AML-193 (cell line): ENCODE measurements at places on chromosomes 3 and 15.

DNA sequence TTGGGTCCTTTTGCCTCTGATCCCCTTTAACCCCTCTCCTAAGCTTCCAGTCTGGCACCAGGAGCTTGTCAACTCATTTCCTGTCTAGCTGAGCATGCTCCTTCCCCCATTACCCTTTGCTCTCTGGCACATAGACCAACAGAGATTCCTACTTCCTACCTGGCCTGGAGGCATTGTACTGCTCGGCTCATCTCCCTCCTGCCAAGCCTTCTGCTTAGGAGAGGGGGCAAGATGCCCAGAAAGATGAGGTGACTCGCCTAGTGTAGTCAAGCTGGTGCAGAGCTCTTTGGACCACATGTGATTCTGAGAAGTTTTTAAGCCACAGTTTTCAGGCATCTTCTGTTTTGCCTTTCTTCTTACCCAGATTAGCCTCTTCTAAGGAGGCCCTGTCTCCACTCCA lies 95.4 kb downstream of the ZNF621 start:
- DNase-seq = no peak

DNA sequence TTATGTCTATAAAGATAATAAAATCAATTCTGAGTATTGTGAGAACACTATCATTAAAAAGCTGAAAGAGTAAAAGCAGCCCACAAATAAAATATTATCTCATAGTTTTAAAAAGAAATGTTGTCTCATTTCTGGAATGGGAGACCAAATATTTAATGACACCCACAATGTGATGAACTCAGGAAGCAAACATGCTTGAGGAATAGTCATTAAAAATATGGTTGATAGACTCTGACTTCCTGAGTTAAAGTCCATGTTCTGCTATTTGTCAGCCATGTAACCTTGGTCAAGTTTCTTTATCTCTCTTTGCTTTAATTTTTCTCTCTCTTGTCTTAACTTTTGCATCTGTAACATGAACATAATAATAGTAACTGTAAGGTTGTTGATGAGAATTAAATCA lies 35.5 kb upstream of the CHMP2B start:
- DNase-seq = no peak

DNA sequence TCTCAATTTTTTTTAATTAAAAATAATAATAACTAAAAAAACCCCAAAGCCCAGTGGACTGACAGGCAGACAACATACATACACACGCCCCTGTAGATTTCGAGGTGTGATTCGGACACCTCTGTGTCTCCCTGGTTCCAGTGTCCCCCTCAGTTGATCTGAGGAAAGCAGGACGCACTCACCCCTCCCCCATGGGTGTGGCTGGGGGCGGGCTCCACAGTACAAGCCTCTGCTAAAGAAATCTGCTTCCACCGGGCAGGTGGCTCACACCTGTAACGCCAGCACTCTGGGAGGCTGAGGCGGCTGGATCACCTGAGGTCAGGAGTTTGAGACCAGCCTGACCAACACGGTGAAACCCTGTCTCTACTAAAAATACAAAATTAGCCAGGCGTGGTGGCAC lies 33.8 kb upstream of the BLM start:
- DNase-seq = no peak

DNA sequence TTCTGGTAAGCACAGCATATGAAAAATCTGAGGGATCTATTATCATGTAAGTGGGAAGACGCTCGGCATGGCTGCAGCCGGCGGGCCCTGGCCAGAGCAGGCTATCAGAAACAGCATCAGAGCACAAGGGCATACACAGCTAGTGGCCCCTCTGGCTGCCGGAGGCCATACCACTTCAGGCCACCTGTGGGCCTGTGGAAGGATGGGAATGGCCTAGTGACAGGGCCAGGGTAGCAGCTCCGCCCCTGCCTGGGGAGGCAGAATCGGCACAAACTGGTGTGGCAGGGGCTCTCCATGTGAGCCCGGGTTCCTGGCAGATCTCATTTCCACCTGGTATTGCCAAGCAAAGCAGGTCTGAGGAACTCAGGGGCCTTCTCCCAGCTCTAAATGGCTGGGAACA lies 46.4 kb downstream of the SH3BP5 start:
- DNase-seq = no peak
